Stimulated activated CD8-positive, alpha-beta memory T cell treated with anti-CD3 and anti-CD28 coated beads, Interleukin-4, amount 100 ng/mL, for 4 hours (primary cell): ENCODE measurements at places on chromosomes 11 and 22.
A peak's percentile ranks its signal among the peaks of the same experiment; 100 is the strongest.

- no peak for DNase-seq
Measured at GRCh38 chr22:19056951-19057401, 65.2 kb downstream of the DGCR2 start.

DNA sequence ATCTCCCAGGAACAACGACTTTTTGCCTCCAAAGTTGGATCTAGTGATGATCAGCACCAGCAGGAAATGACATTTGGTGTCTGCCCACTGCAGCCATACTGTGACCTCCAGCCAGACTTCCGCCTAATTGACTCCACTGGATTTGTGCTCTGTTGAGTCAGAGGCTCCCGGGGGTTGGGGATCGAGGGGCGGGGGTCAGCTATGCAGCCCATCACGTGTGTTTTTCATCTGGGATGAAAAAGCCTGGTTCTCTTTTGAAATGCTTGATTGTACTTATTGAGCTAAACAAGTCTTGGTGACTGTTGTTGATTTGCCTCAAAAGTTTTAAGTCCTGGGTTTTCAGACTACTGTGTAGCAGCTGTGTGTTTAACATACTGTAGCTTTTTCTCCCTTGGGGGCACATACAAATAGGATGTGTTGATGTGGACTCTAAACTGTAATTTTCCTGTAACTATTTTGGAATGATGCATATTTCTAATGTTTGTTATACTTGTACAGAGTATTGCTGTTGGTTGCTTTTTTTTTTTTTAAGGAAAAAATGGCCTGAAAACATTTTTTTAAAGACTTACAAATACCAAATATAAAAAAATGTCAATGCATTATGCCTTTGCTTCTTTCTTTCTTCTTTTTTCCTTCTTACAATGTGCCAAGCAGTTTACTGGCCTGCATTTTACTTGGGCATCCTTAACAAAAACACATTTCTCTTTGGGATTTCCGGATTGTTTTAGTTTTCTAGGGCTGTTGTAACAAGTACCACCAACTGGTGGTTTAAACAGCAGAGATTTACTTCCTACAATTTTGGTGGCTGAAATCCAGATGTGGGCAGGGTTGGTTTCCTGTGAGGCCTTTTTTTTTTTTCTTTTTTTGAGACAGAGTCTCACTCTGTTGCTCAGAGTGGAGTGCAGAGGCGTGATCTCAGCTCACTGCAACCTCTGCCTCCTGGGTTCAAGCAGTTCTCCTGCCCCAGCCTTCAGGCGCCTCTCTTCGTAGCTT lies 46.1 kb upstream of the OR4B1 start:
- DNase-seq, result no peak

- peak; percentile 36 for DNase-seq
Measured at GRCh38 chr22:39920134-39920743, 19.4 kb downstream of the GRAP2 start.

GRCh38 chr22:43931771-43932170 lies 8.2 kb downstream of the PNPLA3 start:
- DNase-seq, result no peak

GRCh38 chr11:91314521-91314920 lies 910.1 kb upstream of the FAT3 start:
- DNase-seq, result no peak
